ENCODE measurements at places on chromosomes 2 and 18. TPM values are rescaled to one million over a fixed set of nuclear protein-coding genes. Genes with fewer than 3 reads are reported as not detected.

Gene PTGR3
- 38.0 TPM for total RNA-seq

Gene SERPINB5
- 0.06 TPM for total RNA-seq

DNA sequence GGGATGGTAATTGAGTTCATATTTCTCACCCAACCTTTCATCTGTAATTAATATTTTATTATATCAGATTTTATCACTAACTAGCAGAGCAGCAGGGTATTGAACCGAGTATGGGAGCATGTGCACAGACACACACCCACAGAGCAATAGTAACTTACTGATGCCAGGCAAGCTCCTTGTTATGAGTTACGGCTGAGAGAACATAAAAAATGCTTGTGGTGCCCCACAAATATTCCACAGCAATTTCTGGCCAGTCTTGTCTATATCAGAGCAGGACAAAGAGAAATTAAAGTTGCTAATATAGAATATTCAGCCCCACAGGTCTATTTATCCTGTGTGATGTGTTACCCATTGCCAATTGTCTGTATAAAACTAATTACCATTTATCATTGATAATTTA is 501.8 kb upstream of the RAB12 start:
- H3K27me3 ChIP-seq, result no peaks in the 10 kb centered on the region
- H3K27ac ChIP-seq, result no peak overlapping the region
- no peaks in the 10 kb centered on the region for H3K36me3 ChIP-seq
- DNase-seq, result no peak

DNA sequence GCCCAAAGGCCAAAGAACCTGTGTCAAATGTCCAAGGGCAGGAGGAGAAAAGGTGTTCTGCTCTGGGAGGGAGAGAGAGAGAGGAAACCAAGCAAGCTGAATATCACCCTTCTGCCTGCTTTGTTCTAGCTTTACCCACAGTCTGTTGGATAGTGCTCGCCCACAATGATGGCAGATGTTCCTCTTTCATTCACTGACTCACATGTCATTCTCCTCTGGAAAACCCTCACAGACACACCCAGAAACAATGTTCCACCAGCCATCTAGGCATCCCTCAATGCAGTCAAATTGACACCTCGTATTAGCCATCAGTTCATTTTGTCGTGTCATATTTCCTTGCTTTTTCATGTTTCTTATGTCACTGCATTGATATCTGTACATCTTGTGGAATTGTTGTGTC is 150.3 kb downstream of the UBR3 start:
- H3K4me1 ChIP-seq, result no peaks in the 10 kb centered on the region
- DNase-seq, result no peak
- H3K27me3 ChIP-seq, result no peaks in the 10 kb centered on the region
- no peaks in the 10 kb centered on the region for H3K36me3 ChIP-seq
- H3K27ac ChIP-seq, result no peak overlapping the region

Gene SCN2A
- 1.9 TPM for total RNA-seq

DNA sequence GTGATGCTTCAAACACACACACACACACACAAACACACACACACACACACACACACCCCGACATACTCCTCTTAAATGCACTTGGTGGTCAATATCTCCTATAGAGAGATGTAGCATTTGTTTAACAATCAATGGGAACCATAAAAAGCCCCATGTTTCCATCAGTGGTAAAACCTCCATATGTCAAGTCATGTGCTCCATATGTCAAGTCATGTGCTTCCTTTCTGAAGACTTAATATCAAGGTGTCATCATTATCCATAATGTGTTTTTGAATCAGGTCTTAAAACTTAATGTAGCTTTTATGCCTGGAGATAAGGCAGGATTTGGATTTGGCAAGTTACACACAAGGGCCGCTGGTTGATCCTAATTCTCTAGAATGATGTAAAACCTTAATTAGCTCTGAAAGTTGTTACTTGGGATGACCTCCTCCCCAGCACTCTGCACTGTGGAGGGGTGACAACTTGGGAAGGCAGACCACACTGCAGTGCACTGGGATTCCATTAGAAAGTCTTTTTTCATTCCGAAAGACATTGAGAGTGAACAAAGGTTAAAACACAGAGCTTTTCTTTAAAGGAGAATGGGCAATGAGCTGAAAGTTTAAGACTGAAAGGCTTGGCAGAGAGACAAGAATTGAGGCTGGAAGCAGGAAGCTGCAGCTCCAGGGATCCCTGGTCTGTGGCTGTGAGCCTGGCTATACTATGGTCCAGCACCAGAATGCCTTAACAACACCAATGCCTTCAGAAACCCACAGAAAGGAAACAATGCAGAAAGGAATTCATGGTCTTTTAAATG is 26.4 kb downstream of the ALK start:
- H3K36me3 ChIP-seq, result no peaks in the 10 kb centered on the region
- DNase-seq, result no peak
- no peaks in the 10 kb centered on the region for H3K27me3 ChIP-seq
- H3K4me1 ChIP-seq, result no peaks in the 10 kb centered on the region

DNA sequence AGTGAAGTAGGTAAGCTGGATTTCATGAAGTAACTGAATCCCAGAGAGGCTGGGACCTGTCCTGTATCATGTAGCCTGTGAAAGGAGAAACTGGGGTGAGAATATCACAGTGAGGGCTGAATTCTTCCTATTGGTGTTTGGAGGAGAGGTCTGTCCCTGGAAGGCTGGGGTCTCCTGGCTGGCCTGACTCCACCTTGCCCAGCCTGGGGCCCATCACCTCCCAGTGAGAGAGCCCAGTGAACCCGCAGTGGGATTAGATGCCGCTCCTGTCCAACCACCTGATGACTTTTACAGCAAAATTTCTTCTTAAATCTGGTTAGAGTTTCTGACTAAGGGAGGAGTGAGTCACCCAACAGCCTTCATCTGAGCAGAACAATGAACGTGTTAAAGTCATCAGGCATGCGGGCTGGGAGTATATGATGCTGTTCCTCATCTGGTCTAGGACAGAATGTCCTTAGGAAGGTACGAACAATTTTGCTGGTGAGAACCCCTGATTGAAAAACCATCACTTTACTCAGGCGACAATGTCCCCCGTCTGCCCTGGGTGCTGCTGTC is 152.9 kb downstream of the LPIN1 start:
- H3K27ac ChIP-seq, result no peak overlapping the region
- no peak for DNase-seq
- H3K36me3 ChIP-seq, result no peaks in the 10 kb centered on the region
- no peaks in the 10 kb centered on the region for H3K4me1 ChIP-seq

Gene CCDC150
- total RNA-seq, result 12.1 TPM

DNA sequence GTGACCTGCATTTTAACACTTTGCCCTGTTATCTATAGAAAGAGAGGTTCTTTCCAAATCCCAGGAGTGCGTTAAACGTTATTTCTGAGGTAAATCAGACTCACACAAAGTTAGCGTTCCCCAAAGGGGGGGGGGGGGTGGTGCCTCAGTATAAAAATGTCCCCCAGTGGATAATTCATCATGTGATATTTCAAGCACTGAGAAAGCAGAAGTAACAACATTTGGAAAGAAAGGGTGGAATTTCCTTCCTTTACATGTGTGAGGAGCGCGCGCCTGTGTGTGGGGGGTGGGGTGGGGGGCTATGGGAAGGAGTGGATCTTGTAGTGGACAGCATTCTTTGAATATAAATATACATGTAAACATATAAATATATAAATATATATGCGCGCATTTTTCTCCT is 630.9 kb downstream of the NYAP2 start:
- H3K27ac ChIP-seq, result no peak overlapping the region
- peaks cover 6% of the 10 kb centered on the region for H3K4me1 ChIP-seq
- no peak for DNase-seq
- H3K4me3 ChIP-seq, result no peak overlapping the region
